ENCODE measurements at places on chromosomes 6 and 20. TPM values are rescaled to one million over a fixed set of nuclear protein-coding genes. Genes with fewer than 3 reads are reported as not detected.
A peak's percentile ranks its signal among the peaks of the same experiment; 100 is the strongest.

THBS2 gene
- total RNA-seq: 6.9 TPM

PKIB gene
- 0.30 TPM for total RNA-seq

OR2B3 gene
- total RNA-seq: not detected

GRCh38 chr20:61755971-61756845 is 309.5 kb downstream of the TAF4 start:
- H3K36me3 ChIP-seq: no peaks in the 10 kb centered on the region
- no peaks in the 10 kb centered on the region for H3K4me1 ChIP-seq
- no peak overlapping the region for H3K4me3 ChIP-seq
- H3K27ac ChIP-seq: no peak overlapping the region
- DNase-seq: no peak

GRCh38 chr6:102026649-102027048 is 633.1 kb downstream of the GRIK2 start:
- no peak overlapping the region for H3K4me3 ChIP-seq
- no peaks in the 10 kb centered on the region for H3K27me3 ChIP-seq
- H3K27ac ChIP-seq: no peak overlapping the region

DNA sequence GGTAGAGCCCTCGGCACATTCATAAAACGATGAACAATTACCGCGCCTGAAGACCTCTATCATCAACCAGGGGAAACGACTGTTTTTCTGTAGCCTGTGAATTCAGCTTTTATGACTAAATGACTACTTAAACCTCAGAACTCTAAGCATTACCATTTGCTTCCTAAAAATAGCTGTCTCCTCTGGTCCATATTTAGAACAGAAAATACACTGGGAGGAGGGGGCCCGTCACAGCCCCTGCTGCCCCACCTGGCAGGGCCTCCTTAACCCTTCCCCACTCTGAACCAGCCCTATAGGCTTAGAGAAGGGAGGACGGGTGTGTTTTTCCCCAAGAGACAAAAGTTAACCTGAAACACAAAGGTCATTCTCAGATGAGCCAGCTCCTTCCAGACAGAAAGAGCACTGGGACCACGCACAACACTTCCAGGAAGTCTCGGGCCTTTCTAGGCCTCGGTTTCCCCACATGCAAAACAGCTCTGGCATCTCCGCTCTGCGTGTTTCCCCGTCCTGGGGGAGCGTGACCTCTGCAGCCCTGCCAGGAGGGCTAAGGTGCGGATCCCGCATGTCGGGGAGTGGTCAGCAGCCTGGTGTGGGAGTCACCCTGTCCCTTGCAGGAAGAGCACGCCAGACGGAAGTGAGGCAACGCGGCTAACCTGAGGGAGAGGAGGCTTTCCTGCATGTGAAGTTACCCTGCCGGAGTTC is 193.9 kb downstream of the DLL1 start:
- no peaks in the 10 kb centered on the region for H3K36me3 ChIP-seq
- no peaks in the 10 kb centered on the region for H3K27me3 ChIP-seq
- H3K4me3 ChIP-seq: no peak overlapping the region
- no peak for DNase-seq
- no peak overlapping the region for H3K27ac ChIP-seq

- H3K4me1 ChIP-seq: no peaks in the 10 kb centered on the region
- H3K27ac ChIP-seq: no peak overlapping the region
- DNase-seq: no peak
- H3K36me3 ChIP-seq: no peaks in the 10 kb centered on the region
- H3K4me3 ChIP-seq: no peak overlapping the region
Measured at GRCh38 chr6:19613678-19614077, 223.5 kb upstream of the ID4 start.

DNA sequence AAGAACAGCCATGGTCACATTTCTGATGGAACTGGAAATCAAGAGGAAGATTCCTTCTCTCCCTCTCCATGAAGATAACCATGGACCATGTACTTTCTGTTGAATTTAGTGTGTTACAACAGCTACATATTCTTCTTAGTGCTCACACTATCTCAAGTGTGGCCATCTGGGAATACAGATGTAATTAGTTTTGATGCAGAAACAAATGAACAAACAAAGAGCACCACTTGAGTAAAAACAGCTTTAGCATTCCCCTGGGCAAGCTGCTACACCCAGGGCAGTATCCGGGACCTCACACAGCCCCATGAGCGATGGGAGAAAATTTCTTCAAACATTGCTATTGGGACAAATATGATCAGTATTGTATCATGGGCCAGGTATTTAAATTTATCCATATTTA is 75.2 kb downstream of the RAMACL start:
- no peak for DNase-seq
- H3K27ac ChIP-seq: no peak overlapping the region

DNA sequence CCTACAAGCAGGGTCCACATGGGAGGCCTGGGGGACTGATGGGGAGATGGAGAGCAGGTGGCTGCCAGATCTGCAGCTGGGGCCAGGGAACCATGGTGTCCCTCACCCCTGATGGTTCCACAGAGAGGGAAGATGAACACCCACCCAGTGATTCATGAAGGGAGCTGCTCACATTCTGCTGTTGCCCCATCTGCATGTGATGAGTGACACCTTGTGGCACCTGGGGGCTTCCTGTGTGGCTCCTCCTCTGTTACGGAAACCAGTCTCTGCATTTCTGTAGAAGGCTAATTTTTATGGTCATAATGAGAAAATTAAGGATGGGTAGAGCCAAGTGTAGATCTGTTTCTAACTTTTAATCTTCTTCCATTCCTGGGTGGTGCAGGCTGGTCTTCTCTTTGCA is 217.1 kb downstream of the SMOC2 start:
- no peaks in the 10 kb centered on the region for H3K4me1 ChIP-seq
- peaks cover 11% of the 10 kb centered on the region for H3K27me3 ChIP-seq
- H3K4me3 ChIP-seq: no peak overlapping the region

- no peak overlapping the region for H3K4me3 ChIP-seq
- H3K36me3 ChIP-seq: no peaks in the 10 kb centered on the region
- DNase-seq: no peak
Measured at GRCh38 chr6:63997221-63997620, 361.6 kb downstream of the PHF3 start.

DNA sequence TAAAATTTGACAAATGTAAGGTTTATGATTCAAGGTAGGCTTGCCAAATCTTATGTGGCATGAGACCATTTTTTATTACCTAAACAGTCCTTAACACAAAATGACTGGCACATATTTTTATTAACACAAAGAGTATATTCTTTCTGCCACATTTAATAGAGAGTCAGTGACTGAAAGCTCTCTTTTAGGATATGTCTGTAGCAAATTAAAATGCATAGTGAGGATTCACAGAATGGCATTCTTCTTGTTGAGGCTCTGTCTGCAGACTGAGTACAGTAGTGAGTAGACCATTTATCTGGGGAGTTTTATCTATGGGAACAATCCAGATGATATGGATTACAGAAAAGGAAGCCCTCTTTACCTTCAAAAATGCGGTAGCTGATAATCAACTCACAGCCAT is 56.5 kb downstream of the HAO1 start:
- no peaks in the 10 kb centered on the region for H3K4me1 ChIP-seq
- no peak overlapping the region for H3K27ac ChIP-seq
- H3K36me3 ChIP-seq: no peaks in the 10 kb centered on the region
- no peaks in the 10 kb centered on the region for H3K27me3 ChIP-seq
- DNase-seq: no peak

DNA sequence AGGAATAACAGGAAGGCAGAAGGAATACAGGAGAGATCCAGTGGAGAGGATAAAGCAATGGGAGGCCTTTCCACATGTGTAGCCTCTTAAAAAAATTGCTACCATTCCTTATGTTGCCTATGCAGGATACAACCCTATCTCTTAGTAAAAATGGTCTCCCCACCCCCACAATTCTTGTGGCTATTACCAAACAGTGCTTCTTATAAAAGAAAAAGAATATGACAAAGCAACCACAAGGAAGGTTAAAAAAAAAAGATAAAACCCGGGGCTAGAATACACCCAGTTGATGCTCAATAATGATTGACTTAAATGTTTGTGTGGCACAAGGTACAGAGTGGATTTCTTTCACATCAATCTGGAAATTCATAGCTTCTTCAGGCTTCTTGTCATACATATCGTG is 250.9 kb downstream of the HIVEP2 start:
- no peak overlapping the region for H3K4me3 ChIP-seq
- no peak overlapping the region for H3K27ac ChIP-seq
- peaks cover 20% of the 10 kb centered on the region for H3K4me1 ChIP-seq
- H3K27me3 ChIP-seq: no peaks in the 10 kb centered on the region
- H3K36me3 ChIP-seq: no peaks in the 10 kb centered on the region
- DNase-seq: no peak

GRCh38 chr6:146814148-146814750 is 215.5 kb downstream of the ADGB start:
- H3K36me3 ChIP-seq: no peaks in the 10 kb centered on the region
- H3K27me3 ChIP-seq: no peaks in the 10 kb centered on the region
- DNase-seq: no peak
- no peak overlapping the region for H3K27ac ChIP-seq
- H3K4me1 ChIP-seq: no peaks in the 10 kb centered on the region

DNA sequence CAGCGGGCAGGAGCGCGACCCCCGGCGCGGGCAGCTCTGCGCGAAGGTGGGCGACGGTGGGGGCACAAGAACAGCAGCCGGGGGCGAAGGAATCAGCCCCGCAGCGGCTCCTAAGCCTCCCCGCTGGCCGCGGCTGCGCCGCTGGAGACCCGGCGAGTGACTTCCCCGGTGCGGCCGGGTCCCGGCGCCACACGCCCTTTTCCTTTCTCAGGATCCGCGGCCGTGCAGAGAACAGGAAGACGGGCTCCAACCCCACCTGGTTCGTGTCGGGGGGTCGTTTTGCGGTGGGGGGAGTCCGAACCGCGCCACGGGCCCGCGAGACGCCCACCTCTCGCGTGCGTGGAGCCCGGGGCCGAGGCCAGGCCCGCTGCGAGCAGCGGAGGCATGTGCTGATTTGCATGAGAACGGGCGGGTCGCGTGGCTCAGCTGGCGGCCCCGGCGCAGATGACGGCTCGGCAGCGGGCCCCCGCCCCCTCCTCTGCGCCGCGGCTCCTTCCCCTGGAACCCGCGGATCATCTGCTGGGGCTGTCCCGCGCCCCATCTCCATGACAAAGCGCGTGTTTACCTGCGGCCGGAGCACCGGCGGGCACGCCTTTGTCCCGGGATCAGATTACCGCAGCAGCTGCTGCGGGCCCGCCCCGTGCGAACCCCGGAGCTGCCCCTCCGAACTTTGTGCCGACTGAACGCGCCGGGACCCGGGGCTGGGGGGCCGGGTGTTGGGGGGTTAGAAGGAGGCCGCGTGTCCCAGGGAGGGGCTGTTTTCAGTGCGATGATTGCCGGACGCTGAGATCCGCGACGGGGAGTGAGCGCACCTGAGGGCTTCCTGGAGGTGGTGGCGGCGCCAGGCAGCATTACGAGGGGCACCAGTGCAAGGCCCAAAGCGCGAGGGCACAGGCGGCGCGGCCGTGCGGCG is 4.9 kb upstream of the DLL1 start:
- peaks cover 51% of the 10 kb centered on the region for H3K4me1 ChIP-seq
- no peak overlapping the region for H3K27ac ChIP-seq
- H3K4me3 ChIP-seq: peak overlapping the region; percentile 73
- no peak for DNase-seq
- peaks cover 60% of the 10 kb centered on the region for H3K27me3 ChIP-seq
- no peaks in the 10 kb centered on the region for H3K36me3 ChIP-seq

DNA sequence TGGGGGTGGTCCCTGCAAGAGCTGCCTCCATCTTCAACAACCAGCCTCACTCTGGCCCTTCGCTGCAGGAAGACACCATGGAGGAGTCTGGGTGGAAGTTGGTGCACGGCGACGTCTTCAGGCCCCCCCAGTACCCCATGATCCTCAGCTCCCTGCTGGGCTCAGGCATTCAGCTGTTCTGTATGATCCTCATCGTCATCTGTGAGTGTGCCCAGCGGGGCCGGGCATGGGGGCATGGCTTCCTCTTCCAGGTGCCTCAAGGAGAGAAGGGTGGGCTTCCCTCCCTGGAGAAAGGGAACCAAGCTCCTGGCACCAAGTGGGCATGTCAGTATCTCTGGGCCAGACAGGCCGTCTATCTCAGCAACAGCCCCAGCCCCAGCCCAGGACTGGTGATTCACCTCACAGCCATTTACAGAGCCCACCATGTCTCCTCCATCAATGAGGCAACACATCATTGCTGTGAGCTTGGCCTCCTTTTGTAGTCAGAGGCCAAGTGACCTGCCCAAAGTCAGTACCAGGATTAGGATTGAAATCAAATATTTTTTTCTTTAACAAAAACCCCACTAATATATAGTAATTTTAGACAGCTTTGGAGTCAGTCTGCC is 40.2 kb downstream of the TM9SF4 start:
- H3K27ac ChIP-seq: no peak overlapping the region
- H3K36me3 ChIP-seq: peaks cover 91% of the 10 kb centered on the region
- no peak overlapping the region for H3K4me3 ChIP-seq
- H3K27me3 ChIP-seq: no peaks in the 10 kb centered on the region

- no peaks in the 10 kb centered on the region for H3K4me1 ChIP-seq
- peaks cover 86% of the 10 kb centered on the region for H3K27me3 ChIP-seq
- H3K36me3 ChIP-seq: no peaks in the 10 kb centered on the region
- no peak overlapping the region for H3K4me3 ChIP-seq
- no peak for DNase-seq
Measured at GRCh38 chr20:45111799-45112471, 3.0 kb downstream of the WFDC5 start.

- no peak overlapping the region for H3K4me3 ChIP-seq
- DNase-seq: no peak
Measured at GRCh38 chr6:158839796-158840195, 20.6 kb upstream of the EZR start.

DNA sequence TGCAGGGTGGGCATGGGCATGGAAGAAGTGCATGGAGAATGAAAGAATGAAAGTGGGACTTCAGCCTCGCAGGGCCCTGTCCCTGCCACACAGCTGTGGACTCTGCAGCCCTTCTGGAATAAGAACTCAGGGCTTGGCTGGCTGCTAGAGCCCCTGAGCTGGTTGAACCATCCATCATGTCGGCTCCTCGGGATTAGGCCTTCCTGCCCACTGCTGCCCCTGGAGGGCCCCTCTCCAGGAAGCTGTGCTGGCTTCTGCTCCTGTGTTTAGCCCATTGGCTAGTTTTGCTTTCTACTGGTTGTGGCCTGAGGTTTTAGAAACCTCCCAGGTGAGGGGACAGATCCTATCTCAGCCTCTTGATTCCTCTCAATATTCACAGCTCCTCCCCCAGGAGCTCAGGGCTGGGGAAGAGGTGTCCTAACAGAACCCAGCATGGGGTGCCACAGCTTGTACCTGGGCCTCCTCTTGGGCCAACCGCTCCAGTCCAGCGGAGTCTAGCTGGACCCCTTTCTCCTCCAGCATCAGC is 7.9 kb downstream of the AARS2 start:
- no peak overlapping the region for H3K27ac ChIP-seq
- no peak overlapping the region for H3K4me3 ChIP-seq
- no peaks in the 10 kb centered on the region for H3K27me3 ChIP-seq
- no peak for DNase-seq
